ENCODE measurements at places on chromosomes 7 and 10. TPM values are rescaled to one million over a fixed set of nuclear protein-coding genes. Genes with fewer than 3 reads are reported as not detected.

DNA sequence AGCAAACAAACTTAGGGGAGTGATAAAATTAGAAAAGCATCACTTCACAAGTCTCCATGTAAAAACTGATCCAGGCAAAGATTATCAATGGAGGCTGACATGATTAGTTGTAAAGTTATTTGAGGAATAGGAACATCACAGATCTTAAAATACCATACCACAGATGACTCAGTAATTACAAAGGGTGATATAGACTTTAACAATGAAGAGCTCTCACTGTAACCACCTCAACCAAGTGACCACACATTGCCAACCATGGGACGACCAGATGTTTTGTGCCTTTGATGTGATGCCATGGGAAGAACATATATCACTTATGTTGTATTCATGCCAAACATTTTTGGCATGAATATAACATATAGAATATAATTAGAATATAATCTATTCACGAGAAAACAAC is 11.7 kb downstream of the AASS start:
- DNase-seq: no peak

- no peak for DNase-seq
Observed at GRCh38 chr7:18087026-18087686, 59.5 kb upstream of the PRPS1L1 start.

DNA sequence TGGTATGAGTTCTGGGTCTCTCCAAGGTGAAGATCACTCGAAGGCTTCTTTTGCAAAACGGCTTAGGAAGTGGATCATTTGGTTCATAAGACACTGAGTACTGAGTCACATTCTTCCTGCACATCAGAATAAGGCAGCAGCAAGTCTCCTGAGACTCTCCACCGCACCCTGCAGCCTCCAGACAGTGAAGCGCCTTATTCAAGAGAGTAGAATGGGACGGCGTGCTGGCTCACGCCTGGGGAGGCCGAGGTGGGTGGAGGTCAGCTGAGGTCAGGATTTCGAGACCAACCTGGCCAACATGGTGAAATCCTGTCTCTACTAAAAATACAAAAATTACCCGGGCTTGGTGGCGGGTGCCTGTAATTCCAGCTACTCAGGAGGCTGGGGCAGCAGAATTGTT is 70.3 kb downstream of the C10orf143 start:
- DNase-seq: no peak

Gene GPR146
- 9.9 TPM for polyA plus RNA-seq

DNA sequence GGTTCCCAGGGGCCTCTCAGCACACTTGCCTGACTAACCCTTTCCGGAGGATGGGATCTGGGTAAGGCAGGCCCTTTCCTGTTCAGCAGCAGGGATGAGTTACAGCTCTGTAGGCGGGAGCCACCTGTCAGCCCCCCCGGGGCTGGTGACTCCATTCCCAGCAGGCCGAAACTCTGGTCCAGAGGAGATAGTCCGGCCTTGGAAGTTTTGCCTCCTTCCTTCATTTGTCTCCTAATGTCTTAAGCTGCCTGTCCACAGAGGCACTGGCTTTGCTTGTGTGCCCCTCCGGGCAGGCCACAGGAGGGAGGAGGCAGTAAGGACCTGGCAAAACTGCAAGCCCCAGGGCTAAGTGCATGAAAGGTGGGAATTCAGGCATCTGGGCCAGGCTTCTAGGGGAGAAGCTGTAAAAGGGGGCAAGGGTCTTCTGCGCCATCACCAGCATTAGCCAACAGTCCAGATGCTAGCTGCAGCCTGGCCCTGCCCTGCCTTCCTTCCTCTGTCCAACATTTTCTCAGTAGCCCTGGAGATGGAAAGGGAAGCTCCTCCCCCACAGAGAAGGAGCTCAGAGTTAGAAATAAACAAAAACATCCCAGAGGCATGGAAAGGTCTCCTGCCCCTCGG is 1.2 kb downstream of the ADIRF start:
- DNase-seq: peak; percentile 74

DNA sequence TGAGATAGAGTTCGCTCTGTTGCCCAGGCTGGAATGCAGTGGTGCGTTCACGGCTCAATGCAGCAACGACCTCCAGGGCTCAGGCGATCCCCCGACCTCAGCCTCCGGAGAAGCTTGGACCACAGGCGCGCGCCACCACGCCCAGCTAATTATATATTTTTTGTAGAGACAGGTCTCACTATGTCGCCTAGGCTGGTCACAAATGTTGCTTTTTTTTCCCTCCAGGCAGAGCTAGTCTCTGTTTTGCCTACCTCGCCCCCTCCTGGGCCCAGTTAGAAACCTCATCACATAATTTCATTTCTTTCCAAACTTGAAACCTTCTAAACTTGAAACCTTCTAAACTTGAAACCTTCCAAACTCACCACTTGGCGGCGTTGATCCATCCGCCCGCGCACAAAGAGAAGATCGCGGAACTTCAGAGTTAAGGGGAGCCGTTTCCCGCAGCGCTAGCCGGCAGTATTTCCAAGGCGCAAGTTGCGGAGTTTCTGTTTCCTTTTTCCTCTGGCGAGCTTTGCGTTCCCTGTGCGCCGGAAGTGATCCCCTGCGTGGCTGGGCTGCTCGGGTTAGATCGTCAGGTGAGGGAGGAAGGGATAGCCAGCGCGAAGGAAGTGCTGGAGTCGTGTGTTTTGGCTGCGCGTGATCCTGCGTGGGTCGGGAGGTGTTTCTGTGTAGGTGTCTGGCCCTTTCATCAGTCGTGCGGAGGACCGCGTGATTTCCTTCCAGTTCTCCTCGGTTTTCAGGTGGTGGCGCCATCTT is at the start of gene SSBP1:
TSS of gene SSBP1 (plus strand) at position 523 of the 756 bp plus-strand sequence. CDS start 809 bp downstream, outside the sequence.
- peak; percentile 88 for DNase-seq

GRCh38 chr10:14129770-14130169 is 201.0 kb downstream of the FRMD4A start:
- no peak for DNase-seq

Gene PALD1
- polyA plus RNA-seq: 1.0 TPM

Gene OR6B1
- not detected for polyA plus RNA-seq

- DNase-seq: no peak
Observed at GRCh38 chr7:121618182-121618581, 222.1 kb upstream of the FAM3C start.

GRCh38 chr7:143048827-143049226 is 3.3 kb upstream of the OR6V1 start:
- no peak for DNase-seq

DNA sequence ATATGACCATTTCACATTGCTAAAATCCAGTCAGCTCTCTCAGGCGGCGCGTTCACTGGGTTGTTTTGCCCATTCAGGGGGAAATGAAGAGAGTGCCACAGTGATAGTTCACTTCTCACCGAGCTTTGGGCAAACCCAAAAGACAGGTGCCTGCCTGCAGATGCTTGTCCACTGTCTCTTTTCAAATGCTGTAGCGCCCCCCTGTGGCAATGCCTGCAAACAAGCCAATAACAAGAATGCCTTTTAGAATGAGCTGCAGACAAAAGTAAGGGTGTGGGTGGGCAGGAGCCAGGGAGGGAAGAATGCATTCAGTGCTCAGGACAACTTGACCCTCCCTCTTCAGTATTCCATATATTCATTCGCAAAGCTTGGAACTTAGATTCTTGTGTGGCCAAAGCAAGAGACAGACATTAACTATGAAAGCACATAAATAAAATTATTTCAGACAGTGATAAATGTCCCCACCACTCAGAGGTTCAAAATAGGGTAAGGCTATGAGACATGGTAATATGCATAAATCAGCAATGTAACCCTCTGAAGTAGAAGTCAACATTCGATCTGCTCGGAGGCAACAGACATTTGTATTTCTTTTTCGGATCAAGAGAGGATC is 86.9 kb downstream of the JAZF1 start:
- peak; percentile 85 for DNase-seq

DNA sequence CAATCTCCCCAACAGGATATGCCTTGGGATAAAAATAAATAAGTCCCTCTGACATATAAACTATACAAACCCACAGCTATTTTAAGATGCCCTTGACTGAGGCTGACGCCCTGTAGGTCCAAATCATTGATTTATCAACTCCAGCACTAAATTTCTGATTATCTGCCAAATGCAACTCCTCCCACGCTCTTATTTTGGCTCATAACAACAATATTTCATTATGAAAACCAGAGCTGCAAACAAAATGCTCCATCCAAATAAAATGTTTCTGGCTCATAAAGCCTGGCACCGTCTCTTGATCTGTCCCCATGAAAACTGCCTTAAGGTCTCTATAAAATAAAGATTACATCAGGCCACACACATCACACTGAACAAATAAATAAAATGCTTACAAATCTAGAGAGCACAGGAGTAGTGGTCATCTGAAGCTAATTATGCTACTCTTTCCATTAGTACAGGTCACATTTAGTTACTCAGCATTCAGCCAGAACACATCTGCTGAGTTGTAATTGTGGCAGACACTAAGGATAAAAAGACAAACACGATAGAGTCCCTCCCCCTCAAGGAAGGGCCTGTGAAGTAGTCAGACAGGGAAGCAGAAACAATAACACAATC is 28.8 kb downstream of the CACUL1 start:
- DNase-seq: no peak

DNA sequence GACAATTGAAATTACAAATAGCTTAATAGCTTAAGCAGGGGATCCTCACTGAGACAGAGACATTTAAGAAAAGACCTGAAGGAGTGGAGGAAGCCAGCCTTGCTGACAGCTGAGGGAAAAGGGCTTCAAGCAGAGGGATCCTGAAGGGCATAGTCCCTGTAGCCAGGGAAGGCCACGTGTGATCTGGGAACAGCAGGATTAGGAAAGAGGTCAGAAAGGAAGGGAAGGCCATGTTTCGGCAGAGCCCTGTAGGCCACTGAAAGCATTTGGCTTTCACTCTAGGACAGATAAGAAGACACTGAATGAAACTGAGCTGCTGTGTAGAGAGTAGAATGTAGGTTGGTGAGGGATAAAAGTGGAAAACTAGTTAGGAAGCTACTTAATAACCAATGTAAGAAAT is 3.4 kb upstream of the AKR1C8 start:
- DNase-seq: no peak

- DNase-seq: peak; percentile 76
Observed at GRCh38 chr7:25846722-25847121, 305.3 kb upstream of the NFE2L3 start.

DNA sequence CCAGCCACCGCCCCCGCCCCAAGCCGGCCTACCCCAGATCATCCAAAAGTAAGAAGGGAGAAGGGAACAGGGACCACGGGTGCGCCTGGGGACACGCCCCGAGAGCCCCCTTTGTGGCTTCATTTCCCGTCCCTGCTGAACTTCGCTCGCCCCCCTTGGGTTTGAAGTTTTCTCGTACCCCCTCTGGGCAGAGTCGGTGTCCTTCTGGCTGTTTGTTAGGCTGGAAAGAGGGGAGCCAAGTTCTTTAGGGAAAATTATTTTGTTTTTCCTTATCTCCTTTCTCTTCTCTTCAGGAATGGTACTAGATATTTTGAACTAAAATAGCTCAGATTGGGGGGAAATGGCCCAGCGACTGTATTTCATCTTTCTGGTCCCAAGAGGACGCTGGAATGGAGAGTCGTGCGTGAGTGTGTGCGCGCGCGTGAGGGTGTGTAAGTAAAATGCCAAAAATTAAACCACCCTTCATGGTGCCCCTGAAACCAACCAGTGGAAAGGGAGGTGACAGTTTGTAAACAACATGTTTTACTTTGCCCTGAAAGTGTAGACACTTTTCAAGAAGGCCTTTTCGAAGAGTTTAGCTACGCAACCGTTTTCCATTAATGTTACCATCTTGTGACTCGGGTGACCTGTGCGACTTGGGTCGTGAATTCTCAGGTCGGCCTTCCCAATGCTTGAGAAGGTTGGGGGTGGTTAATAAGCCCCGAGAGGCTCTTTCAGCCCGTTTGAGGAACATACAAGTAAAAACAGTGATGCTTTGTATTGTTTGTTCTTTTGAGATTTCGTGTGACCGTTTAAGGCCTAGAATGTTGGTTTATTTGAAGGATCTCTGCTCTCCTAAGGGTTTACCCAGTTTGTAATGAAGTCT is 694 bp downstream of the RBM20 start:
- no peak for DNase-seq

DNA sequence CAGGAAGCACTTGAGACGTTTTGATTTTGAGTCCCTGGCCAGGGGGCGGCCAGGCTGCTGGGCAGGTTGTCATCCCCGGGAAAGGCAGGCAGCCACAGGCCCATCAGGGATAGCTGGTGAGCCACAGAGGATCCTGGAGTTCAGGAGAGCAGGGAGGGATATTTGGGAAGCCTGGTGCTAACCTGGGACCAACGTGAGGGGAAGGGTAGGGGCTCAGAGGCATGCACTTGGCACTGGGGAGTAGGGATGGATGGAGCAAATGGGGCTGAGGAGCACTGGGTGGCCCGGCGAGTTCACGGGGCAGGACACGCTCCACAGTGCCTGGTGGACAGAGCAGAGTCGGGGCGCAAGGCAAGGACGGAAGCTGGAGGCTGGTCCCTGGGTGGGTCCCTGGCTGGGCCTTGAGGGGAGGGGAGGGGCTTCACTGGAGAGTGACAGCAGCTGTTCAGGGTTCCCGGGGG is 30.2 kb downstream of the LRRC27 start:
- no peak for DNase-seq

- DNase-seq: no peak
Observed at GRCh38 chr10:45063591-45064231, 63.0 kb downstream of the ZNF22 start.

DNA sequence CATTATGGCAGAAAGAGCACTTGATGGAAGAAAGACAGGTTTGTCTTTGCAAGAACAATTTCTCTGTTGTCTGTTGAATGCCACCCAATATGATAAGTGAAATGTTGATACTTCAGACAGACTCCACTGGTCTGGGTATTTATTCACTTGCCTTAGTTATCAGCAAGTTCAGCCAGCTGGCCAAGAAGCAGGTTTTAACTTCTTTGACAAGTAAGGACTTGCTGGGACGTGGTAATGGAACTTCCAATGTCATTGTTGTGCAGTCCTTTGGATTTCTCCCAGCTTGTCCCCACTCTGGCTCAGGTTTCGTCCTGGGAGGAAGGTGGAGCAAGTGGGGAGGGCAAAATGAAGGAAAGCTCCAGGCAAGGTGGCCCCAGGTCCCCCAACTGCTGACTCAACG is 497.4 kb downstream of the RPS24 start:
- DNase-seq: no peak

- peak; percentile 81 for DNase-seq
Observed at GRCh38 chr10:99906470-99906869, 103.3 kb downstream of the DNMBP start.

- DNase-seq: no peak
Observed at GRCh38 chr7:31307972-31308371, 32.6 kb downstream of the NEUROD6 start.

GRCh38 chr10:79984851-79985250 is 35.9 kb upstream of the SFTPD start:
- DNase-seq: no peak

- no peak for DNase-seq
Observed at GRCh38 chr7:142380069-142380468, 122.2 kb upstream of the PRSS58 start.

- no peak for DNase-seq
Observed at GRCh38 chr10:121312587-121312986, 285.7 kb downstream of the FGFR2 start.

DNA sequence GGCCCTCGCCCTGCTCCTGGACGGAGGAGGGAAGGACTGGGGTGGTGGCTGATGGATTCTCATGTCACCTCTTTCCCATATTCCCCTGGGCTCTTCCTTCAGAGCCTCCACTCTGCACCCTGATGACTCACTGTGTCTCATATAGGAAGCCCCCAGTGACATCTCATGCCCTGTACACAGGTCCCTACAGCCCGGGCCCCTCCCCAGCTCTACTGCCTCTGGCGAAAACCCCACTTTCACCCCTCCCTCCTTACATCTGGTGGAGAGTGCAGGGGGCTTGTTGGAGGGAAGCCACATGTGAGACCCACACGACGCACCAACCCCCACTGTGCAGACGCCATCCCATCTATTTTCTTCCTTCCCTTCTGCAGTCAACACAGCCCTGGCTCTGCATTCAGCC is 72.8 kb upstream of the ZNF479 start:
- no peak for DNase-seq

Gene CALML3
- not detected for polyA plus RNA-seq
